ENCODE measurements at places on chromosomes 1 and 21. TPM values are rescaled to one million over a fixed set of nuclear protein-coding genes. Genes with fewer than 3 reads are reported as not detected.
A peak's percentile ranks its signal among the peaks of the same experiment; 100 is the strongest.

DNA sequence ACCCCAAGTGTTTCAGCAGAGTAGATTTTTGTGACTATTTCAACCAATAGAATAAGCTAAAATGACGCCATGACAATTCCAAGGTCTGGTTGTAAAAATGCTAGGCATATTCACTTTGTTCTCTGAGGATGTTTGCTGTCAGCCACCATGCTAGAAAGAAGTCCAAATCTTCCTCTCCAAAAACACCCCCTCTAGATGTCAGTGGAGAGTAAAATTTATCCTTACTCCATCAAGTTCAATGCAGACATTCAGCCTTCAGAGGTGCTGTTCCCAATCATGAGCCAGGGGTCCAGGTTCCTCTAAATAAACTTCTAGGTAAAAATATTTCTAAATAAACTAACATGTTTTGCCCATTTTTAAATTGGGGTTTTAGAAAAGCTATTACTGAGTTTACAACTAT lies 395.4 kb upstream of the ADAMTS5 start:
- no peaks in the 10 kb centered on the region for H3K27me3 ChIP-seq
- H3K36me3 ChIP-seq = no peaks in the 10 kb centered on the region
- H3K27ac ChIP-seq = no peak overlapping the region

DNA sequence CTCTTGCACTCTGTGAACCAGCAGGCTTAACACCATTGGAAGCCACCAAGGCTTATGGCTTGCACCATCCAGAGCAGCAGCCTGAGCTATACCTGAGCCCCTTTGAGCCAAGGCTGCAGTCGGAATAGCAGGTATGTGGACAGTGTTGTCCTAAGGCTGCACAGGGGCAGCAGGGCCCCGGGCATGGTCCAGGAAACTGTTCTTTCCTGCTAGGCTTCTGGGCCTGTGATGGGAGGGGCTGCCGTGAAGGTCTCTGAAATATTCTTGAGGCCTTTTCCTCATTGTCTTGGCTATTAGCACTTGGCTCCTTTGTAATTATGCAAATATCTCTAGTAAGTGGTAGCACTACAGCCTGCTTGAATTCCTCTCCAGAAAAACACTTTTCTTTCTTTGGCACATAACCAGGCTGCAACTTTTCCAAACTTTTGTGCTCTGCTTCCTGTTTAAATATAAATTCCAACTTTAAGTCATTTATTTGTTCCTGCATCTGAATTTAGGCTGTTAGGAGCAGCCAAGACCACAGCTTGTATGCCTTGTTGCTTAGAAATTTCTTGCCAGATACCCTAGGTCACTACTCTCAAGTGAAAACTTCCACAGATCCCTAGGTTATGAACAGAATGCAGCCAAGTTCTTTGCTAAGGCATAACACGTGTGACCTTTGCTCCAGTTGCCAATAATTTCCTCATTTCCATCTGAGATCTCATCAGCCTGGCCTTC lies 5.2 kb downstream of the KRTAP20-4 start:
- no peaks in the 10 kb centered on the region for H3K4me1 ChIP-seq
- no peak overlapping the region for H3K4me3 ChIP-seq

DNA sequence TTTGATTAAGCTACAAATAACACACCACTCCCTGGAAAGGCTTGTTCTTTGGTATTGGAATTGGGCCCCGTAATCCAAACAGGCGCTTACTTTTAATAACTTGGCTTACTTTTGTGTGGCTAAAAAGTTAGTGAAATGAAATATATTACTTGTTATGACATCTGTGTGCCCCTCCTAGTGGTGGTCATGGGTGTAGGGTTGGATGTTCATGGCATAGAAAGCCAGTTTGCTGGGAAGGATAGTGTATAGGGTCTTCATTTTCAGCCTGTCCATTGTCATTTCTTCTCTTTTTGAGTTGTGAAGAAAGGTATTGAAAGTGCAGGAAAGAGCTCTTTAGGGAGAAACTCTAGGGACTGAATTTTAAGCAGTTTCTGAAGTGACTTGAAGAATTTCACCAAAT lies 5.9 kb downstream of the CDC14A start:
- no peak overlapping the region for H3K27ac ChIP-seq
- no peaks in the 10 kb centered on the region for H3K27me3 ChIP-seq

DNA sequence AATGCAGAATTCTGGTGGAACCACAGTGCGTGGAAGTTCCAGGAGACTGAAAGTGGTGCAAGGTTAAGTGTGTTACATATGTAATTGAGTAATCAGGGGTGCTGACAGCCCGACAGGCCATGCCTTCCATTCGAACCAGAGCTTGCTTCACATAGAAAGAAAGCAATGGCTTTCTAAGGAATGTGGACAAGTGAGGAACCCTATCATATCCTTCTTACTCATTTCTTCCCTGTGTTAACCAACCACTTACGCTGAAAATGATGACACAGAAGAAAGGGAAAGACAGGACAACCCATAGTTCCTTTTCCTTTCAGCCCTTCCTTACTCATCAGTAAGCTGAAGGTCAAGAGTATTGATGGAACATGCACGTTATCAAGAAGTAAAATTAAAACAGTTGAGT lies 48.1 kb upstream of the KCNA3 start:
- no peak overlapping the region for H3K27ac ChIP-seq
- no peak for DNase-seq
- no peaks in the 10 kb centered on the region for H3K36me3 ChIP-seq
- H3K27me3 ChIP-seq = no peaks in the 10 kb centered on the region
- H3K4me3 ChIP-seq = no peak overlapping the region

GRCh38 chr1:222750651-222751050 lies 13.6 kb downstream of the FAM177B start:
- H3K27me3 ChIP-seq = no peaks in the 10 kb centered on the region
- no peak for DNase-seq
- no peak overlapping the region for H3K4me3 ChIP-seq
- no peaks in the 10 kb centered on the region for H3K36me3 ChIP-seq
- no peaks in the 10 kb centered on the region for H3K4me1 ChIP-seq

- no peak overlapping the region for H3K27ac ChIP-seq
- H3K27me3 ChIP-seq = no peaks in the 10 kb centered on the region
- peaks cover 37% of the 10 kb centered on the region for H3K36me3 ChIP-seq
- H3K4me1 ChIP-seq = no peaks in the 10 kb centered on the region
- no peak for DNase-seq
- no peak overlapping the region for H3K4me3 ChIP-seq
These were observed 10.0 kb downstream of the ZNF672 start for GRCh38 chr1:248847956-248848561.

- DNase-seq = no peak
- no peaks in the 10 kb centered on the region for H3K36me3 ChIP-seq
- no peaks in the 10 kb centered on the region for H3K4me1 ChIP-seq
- peak overlapping the region; percentile 23 for H3K4me3 ChIP-seq
- H3K27me3 ChIP-seq = no peaks in the 10 kb centered on the region
- H3K27ac ChIP-seq = no peak overlapping the region
These were observed 140.1 kb upstream of the NRIP1 start for GRCh38 chr21:15204970-15205286.

- H3K4me1 ChIP-seq = no peaks in the 10 kb centered on the region
- H3K36me3 ChIP-seq = no peaks in the 10 kb centered on the region
- no peak overlapping the region for H3K27ac ChIP-seq
- no peaks in the 10 kb centered on the region for H3K27me3 ChIP-seq
- DNase-seq = no peak
These were observed 177.7 kb upstream of the HP1BP3 start for GRCh38 chr1:20964540-20965484.

AGT gene
- 30.1 TPM for total RNA-seq

Measured in kidney (tissue), 22 donors.